CD4-positive, alpha-beta T cell treated with Interleukin-6 for 4 hours (primary cell): ENCODE measurements at places on chromosomes 6 and 20.

GRCh38 chr6:110635096-110635495 is 158.7 kb upstream of the SLC22A16 start:
- no peak for DNase-seq

GRCh38 chr6:79764747-79765146 is 133.6 kb downstream of the SH3BGRL2 start:
- DNase-seq = no peak

DNA sequence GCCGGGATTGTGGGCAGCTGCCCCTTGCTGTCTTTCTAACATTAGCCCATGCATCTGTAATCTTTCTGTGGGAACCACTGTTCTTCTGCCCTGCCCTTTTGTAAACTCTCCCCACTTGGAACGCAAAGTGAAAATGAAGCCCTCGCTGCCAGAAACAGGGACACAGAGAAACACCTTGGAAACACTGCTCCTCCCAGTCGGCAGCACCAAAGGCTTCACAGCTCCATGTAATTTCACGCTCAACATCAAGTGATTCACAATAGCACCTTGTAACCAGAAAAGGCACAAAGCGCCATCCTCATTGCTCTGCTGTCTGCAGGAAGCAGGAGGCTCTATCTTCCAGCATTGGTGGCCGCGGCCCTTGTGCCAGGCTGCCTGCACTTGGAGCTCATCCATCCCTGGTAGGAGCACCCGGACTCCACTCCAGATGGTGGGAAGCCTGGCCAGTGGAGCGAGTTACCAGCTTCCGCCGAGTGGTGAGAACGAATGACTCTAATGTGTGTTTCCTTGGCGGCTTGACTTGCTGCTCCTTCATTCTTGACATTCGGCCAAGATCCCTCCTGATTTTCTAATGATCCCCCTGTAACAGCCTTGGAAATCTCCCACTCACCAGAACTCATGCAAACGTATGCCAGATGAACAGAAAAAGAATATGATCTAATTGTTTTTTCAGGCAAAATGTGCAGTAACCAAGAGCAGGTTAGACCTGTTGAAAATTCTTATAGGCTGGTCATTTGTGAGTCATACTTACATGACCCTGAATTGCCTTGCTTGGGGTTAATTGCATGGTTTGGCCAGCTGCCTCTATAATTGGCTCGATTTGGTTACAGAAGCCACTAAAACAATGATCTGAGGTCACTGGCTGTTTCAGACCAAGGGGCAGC is 169.1 kb upstream of the CDYL start:
- no peak for DNase-seq

DNA sequence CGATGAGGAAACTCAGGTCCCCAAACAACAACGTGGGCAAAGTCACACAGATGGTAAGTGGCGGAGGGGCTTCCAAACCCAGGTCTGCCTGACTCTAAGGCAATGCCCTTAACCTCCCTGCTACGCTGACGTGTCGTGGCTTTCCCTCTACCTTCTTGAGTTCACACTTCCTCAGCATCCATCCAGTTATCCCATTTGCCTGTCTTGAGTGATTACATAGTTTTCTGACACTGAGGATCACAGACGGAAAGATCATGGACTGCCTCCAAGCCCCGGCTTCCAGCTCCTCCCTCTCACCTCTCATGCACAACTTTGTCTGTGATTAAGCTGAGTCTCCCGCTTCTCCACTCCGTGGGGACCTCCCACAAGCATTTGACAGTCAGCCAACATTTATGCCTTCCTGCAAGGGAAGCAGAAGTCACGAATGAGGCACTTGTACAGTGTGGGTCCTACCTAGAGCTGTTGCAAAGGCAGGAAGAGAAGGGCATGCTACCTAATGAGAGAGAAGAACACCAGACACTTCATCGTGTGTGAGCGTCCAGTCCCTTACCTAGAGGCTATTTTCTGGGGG is 33.8 kb downstream of the TBC1D7 start:
- no peak for DNase-seq

DNA sequence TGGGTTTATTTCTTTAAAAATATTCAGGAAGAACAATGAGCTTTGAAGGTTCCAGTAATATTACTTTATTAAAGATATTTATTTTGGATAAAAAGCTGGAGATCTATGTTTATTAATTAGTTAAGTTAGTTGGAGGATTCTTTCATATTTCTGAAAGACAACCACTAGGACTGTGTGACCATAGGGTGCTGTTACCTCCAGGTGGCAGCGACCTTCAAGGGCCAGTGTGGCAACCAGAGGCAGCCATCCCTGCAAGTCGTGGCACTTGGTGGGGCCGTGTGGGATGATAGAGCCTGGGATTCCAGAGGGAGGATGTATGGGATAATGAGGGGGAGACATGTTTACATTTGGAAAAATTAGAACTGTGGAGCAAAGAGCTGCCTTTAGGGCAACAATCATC is 95.5 kb upstream of the SCP2D1 start:
- DNase-seq = no peak

DNA sequence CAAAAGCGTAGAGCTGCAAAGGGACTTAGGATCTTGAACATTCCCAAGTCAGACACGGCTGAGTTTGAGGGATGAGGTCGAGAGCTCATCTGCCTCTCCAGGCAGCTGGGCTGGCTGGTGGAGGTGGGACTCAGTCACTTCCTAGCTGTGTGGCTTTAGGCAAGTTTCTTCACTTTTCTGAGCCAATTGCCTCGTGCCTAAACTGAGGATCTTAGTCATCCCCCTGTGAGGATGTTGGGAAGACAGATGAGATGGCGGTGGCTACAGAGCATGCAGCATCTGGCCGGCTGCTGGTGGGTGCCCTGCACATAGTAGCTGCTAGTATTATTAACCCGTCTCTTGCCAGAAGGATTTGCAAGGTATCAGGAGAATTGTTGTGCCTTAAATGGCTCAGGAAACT is 27.5 kb downstream of the TFAP2C start:
- DNase-seq = no peak

DNA sequence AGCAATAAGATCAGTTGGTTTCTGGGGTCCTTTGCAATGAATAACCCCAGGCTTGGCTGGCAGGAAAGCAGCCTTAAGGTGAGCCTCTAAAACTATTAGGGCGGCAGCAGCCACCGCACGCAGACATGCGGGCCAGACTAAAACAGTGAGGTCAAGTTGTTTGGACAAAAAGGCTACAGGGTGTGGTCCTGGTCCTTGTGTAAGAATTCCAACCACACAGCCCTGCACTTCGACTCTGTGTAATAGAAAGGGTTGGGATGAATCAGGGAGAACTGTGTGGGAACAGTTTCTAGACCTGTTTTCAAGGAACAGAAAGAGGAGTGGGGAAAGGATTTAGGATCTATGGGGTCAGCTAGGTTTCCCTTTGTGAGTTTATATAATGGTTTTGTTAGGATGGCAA is 237.6 kb downstream of the SMOC2 start:
- no peak for DNase-seq

DNA sequence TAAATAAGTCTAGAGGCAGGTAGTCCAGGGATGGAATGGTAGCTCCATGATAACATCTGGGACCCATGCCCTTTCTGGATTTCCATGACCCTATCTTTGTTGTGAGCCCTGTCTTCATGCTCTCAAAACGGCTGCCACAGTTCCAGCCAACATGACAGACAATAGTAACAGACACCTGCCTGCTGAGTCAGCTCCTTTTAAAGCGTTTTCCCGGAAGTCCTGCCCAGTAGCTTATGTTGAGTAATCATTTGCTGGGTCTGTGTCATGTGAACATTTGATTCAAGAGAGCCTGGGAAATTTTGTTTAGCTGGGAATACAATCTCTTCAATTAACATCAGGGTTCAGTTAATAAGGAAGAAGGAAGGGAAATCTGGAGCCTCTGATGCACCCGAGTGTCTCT is 262.2 kb upstream of the SULF2 start:
- DNase-seq = no peak

- DNase-seq = no peak
These were observed 211.1 kb upstream of the PRDM1 start for GRCh38 chr6:105874835-105875626.

DNA sequence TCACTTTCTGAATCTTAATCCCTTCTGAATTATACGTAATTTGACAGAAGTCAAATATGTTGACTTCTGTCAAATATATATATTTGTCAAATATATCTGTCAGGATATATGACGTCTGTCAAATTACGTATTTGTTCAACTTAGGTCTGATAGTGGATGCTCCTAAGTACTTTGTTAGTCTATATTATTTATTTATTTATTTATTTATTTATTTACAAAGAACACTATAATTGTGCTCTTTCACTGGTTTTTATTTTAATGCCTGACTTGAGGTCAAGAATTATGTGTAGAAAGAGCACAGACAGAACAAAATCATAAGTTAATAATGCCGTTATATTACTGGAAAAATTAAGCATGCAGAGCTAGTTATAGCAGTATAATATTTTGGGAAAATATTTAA is 81.2 kb downstream of the UST start:
- no peak for DNase-seq

GRCh38 chr6:89217299-89217910 is at the start of gene GABRR1:
Gene GABRR1 (minus strand): TSS chr6:89217358. CDS start chr6:89217322, 36 bp downstream.
- DNase-seq = no peak

DNA sequence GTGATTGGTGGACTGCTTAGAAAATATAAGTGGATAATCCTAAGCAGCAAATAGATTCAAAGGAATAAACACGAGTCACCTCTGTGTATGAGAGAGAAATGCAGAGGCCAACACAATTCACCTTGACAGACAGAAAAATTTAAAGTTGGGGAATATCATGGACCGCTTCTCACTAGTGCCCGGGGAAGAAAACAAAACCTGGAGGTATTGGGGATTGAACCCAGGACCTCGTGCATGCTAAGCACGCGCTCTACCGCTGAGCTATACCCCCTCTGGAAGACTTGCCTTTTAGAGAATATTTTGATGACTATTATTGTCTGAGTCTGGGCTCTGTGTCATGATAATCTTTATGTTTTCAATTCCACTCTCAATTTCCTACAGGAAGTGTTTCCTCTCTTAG is 111.9 kb downstream of the TRIM27 start:
- DNase-seq = no peak

DNA sequence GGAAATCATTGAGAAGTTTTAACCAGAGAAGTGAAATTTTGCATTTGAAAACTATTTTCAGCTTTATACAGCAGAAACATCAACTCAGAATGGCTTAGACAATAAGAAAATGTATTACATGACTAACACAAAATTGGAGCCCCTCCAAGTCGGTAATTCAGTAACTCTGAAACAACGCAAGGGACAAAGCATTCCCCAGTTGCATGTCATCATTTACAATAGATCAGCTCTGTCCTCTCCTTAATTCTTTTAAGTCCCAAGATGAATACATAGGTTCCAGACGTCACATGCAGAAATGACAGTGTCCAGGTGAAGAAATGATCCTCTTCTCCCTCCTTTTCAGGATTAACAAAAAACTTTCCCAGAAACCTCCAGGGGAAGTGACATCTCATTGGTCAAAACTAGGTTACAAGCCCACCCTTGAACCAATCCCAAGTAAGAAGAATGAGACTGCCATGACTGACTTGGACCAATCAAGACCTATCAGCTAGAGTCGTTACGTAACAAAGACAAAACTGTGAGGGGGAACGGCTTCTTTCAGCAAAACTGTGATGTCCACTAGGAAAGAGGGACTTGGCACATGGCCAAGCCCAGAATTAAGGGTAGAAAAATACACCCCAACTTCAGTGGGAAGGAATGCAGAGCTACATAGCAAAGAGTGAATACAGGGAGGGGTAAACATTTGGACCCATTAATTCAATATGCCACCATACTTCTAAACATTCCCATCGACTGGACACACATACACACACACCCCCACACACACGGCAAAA is 149.8 kb upstream of the PRND start:
- DNase-seq = no peak

DNA sequence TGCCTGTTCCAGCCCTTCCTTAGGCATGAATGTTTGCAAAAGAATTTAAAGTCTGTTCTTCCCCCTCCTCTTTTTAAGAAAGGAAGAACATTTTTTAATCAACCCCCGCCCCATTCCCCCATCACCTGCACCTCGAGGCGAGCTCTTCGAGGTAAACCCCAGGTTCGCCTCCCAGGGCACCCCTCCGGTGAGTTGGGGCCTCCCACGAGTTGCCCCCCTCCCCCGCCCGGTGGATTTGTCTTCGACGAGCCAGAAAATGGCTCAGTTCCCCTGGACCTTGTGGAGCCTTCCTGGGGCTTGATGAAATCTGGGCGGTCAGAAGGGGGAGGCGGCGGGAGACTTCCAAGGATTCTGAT is 256 bp upstream of the OVOL2 start:
- no peak for DNase-seq

GRCh38 chr20:22801528-22801927 is 217.2 kb upstream of the FOXA2 start:
- DNase-seq = no peak

DNA sequence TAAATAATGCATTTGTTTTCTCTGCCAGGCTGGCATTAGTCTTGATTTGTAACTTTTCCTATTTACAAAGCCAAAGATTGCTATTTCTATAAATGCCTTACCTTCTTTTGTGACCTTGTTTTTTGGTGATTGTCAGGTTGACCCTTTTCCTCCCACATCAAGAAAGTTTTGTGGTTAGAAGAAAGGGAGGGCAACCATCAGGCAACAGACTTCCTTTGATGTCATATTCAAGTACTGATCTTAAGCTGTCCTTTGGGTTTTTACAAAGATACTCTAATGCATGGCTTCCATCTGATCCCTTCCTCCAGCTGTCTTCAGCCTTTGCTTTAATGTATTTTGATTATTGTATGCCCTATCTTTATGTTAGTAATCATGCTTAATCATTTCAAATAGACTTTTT is 23.9 kb downstream of the RNF217 start:
- no peak for DNase-seq

DNA sequence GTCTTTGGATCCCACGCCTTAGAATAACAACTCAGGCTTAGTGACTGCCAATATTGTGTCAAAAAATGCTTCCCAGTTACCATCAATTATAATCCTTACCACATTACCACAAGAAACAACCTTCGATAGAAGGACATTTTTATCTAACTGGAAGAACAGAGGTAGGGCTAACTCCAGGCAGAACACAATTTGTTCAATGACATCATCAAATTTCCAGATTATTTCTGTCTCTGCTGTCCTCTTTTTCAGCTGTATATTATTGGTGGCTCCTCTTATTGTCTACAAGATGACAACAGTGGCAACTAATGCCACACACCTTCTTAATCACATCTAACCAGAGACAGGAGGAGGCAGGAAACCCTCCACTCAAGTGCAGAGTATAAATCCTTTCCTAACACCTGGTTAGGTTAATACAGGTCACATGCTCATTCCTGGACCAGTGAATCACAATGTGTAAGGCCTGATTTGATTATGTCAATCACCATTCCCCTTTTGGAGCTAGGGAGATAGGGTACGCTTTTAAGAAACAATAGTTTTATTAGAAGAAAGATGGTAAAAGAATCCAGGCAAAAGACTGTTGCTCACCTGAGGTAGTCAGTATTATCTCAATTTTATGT is 18.0 kb downstream of the KHDC1L start:
- DNase-seq = no peak
